Endodermal cell (in vitro differentiated cells): ENCODE measurements at places on chromosomes 1 and 21. TPM values are rescaled to one million over a fixed set of nuclear protein-coding genes. Genes with fewer than 3 reads are reported as not detected.
A peak's percentile ranks its signal among the peaks of the same experiment; 100 is the strongest.

- no peak overlapping the region for H3K4me3 ChIP-seq
- DNase-seq = no peak
- H3K36me3 ChIP-seq = no peaks in the 10 kb centered on the region
- H3K27ac ChIP-seq = no peak overlapping the region
Measured at GRCh38 chr1:175669569-175669968, 73.8 kb downstream of the TNR start.

- no peak overlapping the region for H3K4me3 ChIP-seq
- no peaks in the 10 kb centered on the region for H3K4me1 ChIP-seq
- no peaks in the 10 kb centered on the region for H3K27me3 ChIP-seq
- DNase-seq = no peak
- H3K27ac ChIP-seq = no peak overlapping the region
Measured at GRCh38 chr1:214386747-214387146, 105.8 kb downstream of the SMYD2 start.

GRCh38 chr1:19435181-19435580 lies 50.2 kb downstream of the CAPZB start:
- H3K27ac ChIP-seq = no peak overlapping the region
- DNase-seq = no peak
- H3K4me1 ChIP-seq = no peaks in the 10 kb centered on the region
- H3K4me3 ChIP-seq = no peak overlapping the region
- H3K36me3 ChIP-seq = peaks cover 48% of the 10 kb centered on the region

GRCh38 chr1:71087060-71087459 lies 6.2 kb upstream of the ZRANB2 start:
- no peaks in the 10 kb centered on the region for H3K4me1 ChIP-seq
- no peak overlapping the region for H3K27ac ChIP-seq
- peaks cover 25% of the 10 kb centered on the region for H3K27me3 ChIP-seq
- no peak for DNase-seq

DNA sequence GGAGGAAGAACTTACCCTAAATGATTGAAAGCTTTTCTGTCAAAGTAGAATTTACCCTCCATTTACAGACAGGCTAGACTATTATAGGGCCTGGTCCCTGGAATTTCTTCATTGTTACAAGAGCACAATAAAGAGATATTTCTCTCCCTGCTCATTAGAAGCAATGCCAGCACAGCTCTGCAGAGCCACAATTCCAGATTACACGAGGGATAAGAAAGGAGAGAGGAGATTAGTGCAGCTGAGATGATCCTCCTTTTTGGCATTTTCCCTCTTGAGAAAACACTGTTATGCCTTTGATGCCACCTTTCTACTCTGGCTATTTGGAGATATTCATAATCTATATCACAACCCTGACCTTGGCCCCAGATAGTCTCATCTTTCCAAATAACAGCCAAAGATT lies 1119.5 kb upstream of the TMPRSS15 start:
- no peak overlapping the region for H3K27ac ChIP-seq
- H3K4me3 ChIP-seq = no peak overlapping the region
- no peaks in the 10 kb centered on the region for H3K36me3 ChIP-seq
- no peaks in the 10 kb centered on the region for H3K27me3 ChIP-seq
- DNase-seq = no peak
- peaks cover 4% of the 10 kb centered on the region for H3K4me1 ChIP-seq

DNA sequence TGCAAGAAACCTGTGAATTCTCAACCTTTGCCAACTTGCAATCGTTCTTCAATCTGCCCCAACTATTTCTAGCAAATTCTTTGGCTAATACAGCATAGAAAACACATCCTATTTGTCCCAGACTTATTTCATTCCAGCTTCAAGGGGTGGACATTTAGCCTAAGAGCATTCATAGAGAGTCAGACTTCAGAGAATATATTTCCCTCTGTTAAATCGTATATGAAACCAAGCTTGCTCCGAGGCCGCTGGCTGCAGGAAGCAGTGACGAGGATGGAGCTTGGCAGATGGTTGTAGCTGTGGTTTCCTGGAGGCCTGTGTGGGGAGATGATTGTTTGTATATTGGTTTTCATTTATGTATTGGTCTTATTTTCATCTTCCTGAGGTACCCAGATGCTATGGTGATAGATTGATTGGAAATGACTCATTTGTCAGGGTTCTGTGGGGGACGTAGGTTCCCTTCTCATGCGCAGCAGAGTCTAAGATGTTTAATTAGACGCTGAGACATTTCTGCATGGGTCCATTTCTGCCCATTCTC lies 26.1 kb downstream of the MAN1C1 start:
- no peak overlapping the region for H3K27ac ChIP-seq
- H3K36me3 ChIP-seq = no peaks in the 10 kb centered on the region
- peak; percentile 45 for DNase-seq
- no peak overlapping the region for H3K4me3 ChIP-seq

GRCh38 chr1:247824023-247824422 lies at the start of gene OR14A16:
TSS of gene OR14A16 (minus strand) at chr1:247824119. CDS start at chr1:247815729, 8,390 bp downstream.
- H3K27ac ChIP-seq = no peak within 1 kb of the TSS
- H3K4me1 ChIP-seq = no peaks in the 10 kb centered on the region
- no peak for DNase-seq
- H3K27me3 ChIP-seq = no peaks in the 10 kb centered on the region

DNA sequence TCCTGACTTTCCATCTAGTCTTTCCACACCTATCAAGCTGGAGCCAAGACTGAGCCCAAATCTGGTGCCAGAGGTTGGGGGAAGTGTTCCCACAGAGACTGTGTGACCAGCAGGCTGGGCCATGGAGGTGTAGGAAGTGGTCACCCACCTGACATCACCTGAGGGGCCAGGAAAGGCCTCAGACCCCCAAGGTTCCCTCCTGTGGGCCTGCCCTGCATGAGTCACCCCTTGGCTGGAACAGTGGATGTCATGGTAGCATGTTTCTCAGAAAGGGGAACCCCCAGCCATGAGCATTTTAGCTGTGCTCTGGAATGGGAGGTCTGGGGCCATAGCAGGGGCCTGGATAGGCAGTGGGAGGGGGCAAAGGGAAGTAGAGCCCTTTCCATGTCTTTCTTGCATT lies 5.7 kb upstream of the TNFRSF8 start:
- H3K27ac ChIP-seq = no peak overlapping the region
- H3K4me1 ChIP-seq = peaks cover 8% of the 10 kb centered on the region
- DNase-seq = no peak
- no peaks in the 10 kb centered on the region for H3K36me3 ChIP-seq
- peaks cover 17% of the 10 kb centered on the region for H3K27me3 ChIP-seq
- H3K4me3 ChIP-seq = no peak overlapping the region

DNA sequence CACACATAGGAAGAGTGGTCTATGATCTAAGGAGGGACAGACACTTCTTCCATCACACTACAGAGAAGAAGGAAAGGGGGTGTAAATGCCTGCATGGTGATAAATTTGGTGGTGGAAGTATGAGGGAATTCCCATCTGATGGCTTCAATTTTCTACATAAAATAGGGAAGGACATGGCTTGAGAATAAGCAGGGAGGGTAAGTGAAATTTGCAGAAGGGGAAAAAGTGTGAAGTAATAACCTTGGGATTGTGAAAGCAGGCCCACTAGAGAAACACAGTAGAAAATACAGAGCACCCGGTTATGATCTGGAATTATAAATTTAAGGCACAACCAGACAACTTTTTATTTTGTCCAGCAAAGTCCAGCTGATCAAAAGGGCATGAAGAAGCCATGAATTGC lies 22.7 kb upstream of the HIVEP3 start:
- no peaks in the 10 kb centered on the region for H3K36me3 ChIP-seq
- H3K4me1 ChIP-seq = no peaks in the 10 kb centered on the region
- no peak for DNase-seq
- no peak overlapping the region for H3K27ac ChIP-seq
- no peaks in the 10 kb centered on the region for H3K27me3 ChIP-seq

- no peaks in the 10 kb centered on the region for H3K27me3 ChIP-seq
- no peaks in the 10 kb centered on the region for H3K36me3 ChIP-seq
- H3K4me1 ChIP-seq = no peaks in the 10 kb centered on the region
- DNase-seq = no peak
Measured at GRCh38 chr1:12548973-12549459, 69.0 kb downstream of the DHRS3 start.

DNA sequence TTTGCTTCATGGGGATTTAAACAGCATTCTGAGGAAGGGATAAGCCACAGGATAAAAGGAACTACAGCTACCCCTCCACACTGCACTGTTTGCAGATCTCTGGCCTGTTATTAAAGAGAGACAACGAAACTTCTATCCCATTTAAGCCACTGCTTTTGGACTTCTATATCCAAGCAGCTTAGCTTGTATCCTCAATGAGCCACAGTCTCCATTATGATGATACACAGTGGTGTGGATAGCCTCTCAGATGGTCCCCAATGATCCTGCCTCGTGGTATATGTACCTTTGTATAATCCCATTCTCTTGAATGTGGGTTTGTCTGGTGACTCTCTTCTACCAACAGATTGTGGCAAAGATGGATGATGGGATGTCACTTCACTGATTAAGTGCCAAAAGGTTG lies 36.0 kb upstream of the MARK1 start:
- no peaks in the 10 kb centered on the region for H3K27me3 ChIP-seq
- no peak for DNase-seq

- H3K4me1 ChIP-seq = peaks cover 2% of the 10 kb centered on the region
- peaks cover 52% of the 10 kb centered on the region for H3K36me3 ChIP-seq
- no peak for DNase-seq
Measured at GRCh38 chr1:225617956-225618355, 35.0 kb downstream of the ENAH start.

- no peak overlapping the region for H3K4me3 ChIP-seq
- H3K27me3 ChIP-seq = no peaks in the 10 kb centered on the region
- no peaks in the 10 kb centered on the region for H3K36me3 ChIP-seq
- H3K27ac ChIP-seq = no peak overlapping the region
Measured at GRCh38 chr1:78373676-78374075, 117.1 kb upstream of the PTGFR start.

DNA sequence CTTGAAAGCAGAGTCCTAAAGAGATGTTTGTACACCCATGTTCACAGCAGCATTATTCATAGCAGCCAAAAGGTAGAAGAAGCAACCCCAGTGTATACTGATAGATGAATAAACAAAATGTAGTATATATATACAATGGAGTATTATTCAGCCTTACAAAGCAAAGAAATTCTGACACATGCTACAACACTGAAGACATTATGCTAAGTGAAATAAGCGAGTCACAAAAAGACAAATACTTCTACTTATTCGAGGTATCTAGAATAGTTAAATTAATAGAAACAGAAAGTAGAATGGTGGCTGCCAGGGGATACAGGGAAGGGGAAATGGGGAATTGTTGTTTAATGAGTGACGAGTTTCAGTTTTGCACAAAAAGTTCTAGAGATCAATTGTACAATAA lies 23.5 kb downstream of the COP1 start:
- no peak overlapping the region for H3K4me3 ChIP-seq
- no peak for DNase-seq
- H3K27me3 ChIP-seq = no peaks in the 10 kb centered on the region

DNA sequence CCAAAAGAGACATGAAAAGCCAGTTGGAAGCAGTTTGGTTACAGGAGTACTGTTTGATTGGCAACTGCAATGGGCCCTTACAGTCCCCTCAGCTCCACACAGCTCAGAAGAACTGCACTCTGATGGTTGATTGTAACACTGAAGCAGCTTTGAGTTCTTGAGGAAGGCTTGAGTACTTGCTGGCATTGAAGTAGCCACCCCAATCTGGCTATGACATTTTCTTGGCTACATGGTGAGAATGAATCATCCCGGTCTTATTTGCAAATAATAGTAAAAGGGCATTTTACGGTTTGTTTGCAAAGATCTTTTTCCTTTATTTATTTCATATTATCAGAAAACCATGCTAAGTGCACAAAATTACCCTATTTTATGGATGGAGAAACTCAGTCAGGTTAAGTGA lies 159.7 kb upstream of the BEND5 start:
- no peak overlapping the region for H3K4me3 ChIP-seq
- H3K36me3 ChIP-seq = no peaks in the 10 kb centered on the region
- no peak for DNase-seq
- no peak overlapping the region for H3K27ac ChIP-seq
- no peaks in the 10 kb centered on the region for H3K27me3 ChIP-seq

- H3K27me3 ChIP-seq = no peaks in the 10 kb centered on the region
- H3K4me3 ChIP-seq = no peak overlapping the region
- H3K4me1 ChIP-seq = no peaks in the 10 kb centered on the region
- no peak for DNase-seq
- H3K36me3 ChIP-seq = no peaks in the 10 kb centered on the region
Measured at GRCh38 chr21:27298465-27298864, 331.6 kb upstream of the ADAMTS5 start.

GRCh38 chr1:29363536-29363935 lies 127.2 kb downstream of the PTPRU start:
- H3K4me1 ChIP-seq = no peaks in the 10 kb centered on the region
- H3K4me3 ChIP-seq = no peak overlapping the region
- H3K27me3 ChIP-seq = peaks cover 7% of the 10 kb centered on the region
- H3K27ac ChIP-seq = no peak overlapping the region
- H3K36me3 ChIP-seq = no peaks in the 10 kb centered on the region

- no peaks in the 10 kb centered on the region for H3K27me3 ChIP-seq
- no peak for DNase-seq
- no peaks in the 10 kb centered on the region for H3K4me1 ChIP-seq
- H3K27ac ChIP-seq = no peak overlapping the region
- no peaks in the 10 kb centered on the region for H3K36me3 ChIP-seq
Measured at GRCh38 chr1:187491082-187491720, 662.5 kb downstream of the PLA2G4A start.

- no peak overlapping the region for H3K27ac ChIP-seq
- peak overlapping the region; percentile 81 for H3K4me3 ChIP-seq
- H3K27me3 ChIP-seq = peaks cover 43% of the 10 kb centered on the region
- DNase-seq = peak; percentile 86
- peaks cover 5% of the 10 kb centered on the region for H3K4me1 ChIP-seq
- no peaks in the 10 kb centered on the region for H3K36me3 ChIP-seq
Measured at GRCh38 chr1:243917177-243917862, 67.3 kb upstream of the AKT3 start.

GRCh38 chr1:193498088-193498655 lies 311.8 kb upstream of the B3GALT2 start:
- DNase-seq = peak; percentile 50
- no peak overlapping the region for H3K27ac ChIP-seq
- H3K36me3 ChIP-seq = no peaks in the 10 kb centered on the region
- no peaks in the 10 kb centered on the region for H3K4me1 ChIP-seq
- no peak overlapping the region for H3K4me3 ChIP-seq

- no peaks in the 10 kb centered on the region for H3K36me3 ChIP-seq
- DNase-seq = no peak
- H3K27me3 ChIP-seq = no peaks in the 10 kb centered on the region
- H3K4me1 ChIP-seq = no peaks in the 10 kb centered on the region
- H3K4me3 ChIP-seq = no peak overlapping the region
Measured at GRCh38 chr1:51253691-51254090, 17.6 kb downstream of the RNF11 start.

- DNase-seq = no peak
- H3K36me3 ChIP-seq = no peaks in the 10 kb centered on the region
- no peaks in the 10 kb centered on the region for H3K4me1 ChIP-seq
- H3K27me3 ChIP-seq = no peaks in the 10 kb centered on the region
Measured at GRCh38 chr1:38743184-38743583, 116.4 kb downstream of the RRAGC start.

GRCh38 chr1:32540605-32541004 lies 1.4 kb downstream of the ZBTB8A start:
- no peaks in the 10 kb centered on the region for H3K27me3 ChIP-seq
- peak; percentile 71 for DNase-seq
- peaks cover 7% of the 10 kb centered on the region for H3K36me3 ChIP-seq
- no peak overlapping the region for H3K27ac ChIP-seq
- H3K4me1 ChIP-seq = peaks cover 6% of the 10 kb centered on the region

The RASSF5 gene
- 0.26 and 0.27 TPM in 2 replicates for total RNA-seq

The SPRR1B gene
- not detected in 2 replicates for total RNA-seq

The NPL gene
- 5.7 and 5.8 TPM in 2 replicates for total RNA-seq

The KRTAP8-1 gene
- not detected in 3 replicates for total RNA-seq

The PTGS2 gene
- total RNA-seq = 0.09 and 0.20 TPM in 2 replicates

The H3-3A gene
- total RNA-seq = 398 to 792 TPM (median 733 TPM) in 3 replicates

The CPT2 gene
- total RNA-seq = 20.2 to 33.2 TPM (median 31.3 TPM) in 3 replicates

The SLC1A7 gene
- total RNA-seq = 0.19 to 2.3 TPM (median 1.8 TPM) in 3 replicates

The ERVH48-1 gene
- total RNA-seq = 34.0 to 356 TPM (median 41.6 TPM) in 3 replicates

The SDE2 gene
- total RNA-seq = 21.6 to 24.0 TPM (median 23.5 TPM) in 3 replicates

The TCEANC2 gene
- 5.9 to 8.1 TPM (median 6.6 TPM) in 3 replicates for total RNA-seq

The CD5L gene
- total RNA-seq = not detected in 2 replicates
